T-helper 9 cell (primary cell): ENCODE measurements at places on chromosomes 5 and 9.

DNA sequence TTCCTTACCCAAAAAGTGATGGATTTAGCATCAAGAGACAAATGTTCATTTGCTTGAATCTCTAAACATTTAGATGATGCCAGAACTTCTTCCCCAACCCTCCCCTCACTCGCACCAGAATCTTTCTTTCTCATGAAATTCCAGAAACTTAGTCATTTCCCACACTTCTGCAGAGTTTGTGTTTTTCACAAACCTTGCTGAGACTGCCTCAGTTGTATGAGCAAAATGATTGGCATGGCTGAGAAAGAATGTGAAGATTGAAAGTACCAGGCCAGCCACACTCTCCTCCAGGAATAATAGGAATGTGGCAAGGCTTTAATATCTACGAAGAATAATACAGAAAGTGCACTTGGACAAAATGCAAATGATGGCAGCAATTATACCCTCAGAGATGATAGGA is 428.3 kb upstream of the CDH6 start:
- no peak for DNase-seq

DNA sequence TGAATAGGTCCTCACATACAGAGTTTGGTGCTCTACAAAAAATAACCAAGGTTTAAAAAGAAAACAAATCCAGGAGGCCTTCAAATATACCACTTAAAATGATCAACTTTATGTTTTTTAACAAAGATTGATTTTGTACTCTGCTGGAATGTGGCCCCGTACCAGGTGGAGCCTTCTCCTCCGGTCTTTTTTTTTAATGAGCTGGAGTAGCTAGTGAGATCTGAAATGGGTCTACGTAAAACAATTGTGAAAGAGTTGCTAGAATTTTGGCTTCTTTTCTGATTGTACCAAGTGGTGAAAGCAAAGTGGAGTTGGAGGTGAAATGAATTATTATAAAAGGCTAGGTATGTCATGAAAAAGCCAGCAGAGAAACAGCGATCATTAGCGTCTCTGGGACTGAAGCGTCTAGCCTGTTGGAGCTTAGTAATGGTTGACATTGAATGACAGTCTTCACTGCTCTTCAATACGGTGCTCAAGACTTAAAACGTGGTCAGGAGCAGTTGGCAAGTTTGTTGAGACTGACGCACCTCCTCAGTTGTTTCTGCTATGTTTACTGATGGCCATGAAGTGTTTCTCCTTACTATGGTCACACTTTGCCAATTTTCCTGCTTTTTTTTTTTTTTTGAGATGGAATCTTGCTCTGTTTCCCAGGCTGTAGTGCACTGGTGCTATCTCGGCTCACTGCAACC is 84.4 kb downstream of the DAPK1 start:
- no peak for DNase-seq

GRCh38 chr9:137300567-137301080 is 1.4 kb downstream of the NRARP start:
- no peak for DNase-seq

- DNase-seq: no peak
Observed at GRCh38 chr5:168932400-168933189, 353.4 kb upstream of the PANK3 start.

GRCh38 chr9:109507421-109507838 is 9.3 kb upstream of the PTPN3 start:
- DNase-seq: no peak

GRCh38 chr9:123003466-123003865 is 30.0 kb upstream of the GPR21 start:
- DNase-seq: no peak

GRCh38 chr9:114031037-114031630 is 47.0 kb downstream of the AMBP start:
- DNase-seq: no peak

GRCh38 chr9:113966394-113966793 is 90.3 kb downstream of the ZNF618 start:
- DNase-seq: no peak

GRCh38 chr5:141691286-141691866 is 9.3 kb upstream of the ARAP3 start:
- DNase-seq: no peak

- no peak for DNase-seq
Observed at GRCh38 chr5:100493996-100494395, 41.2 kb upstream of the FAM174A start.

DNA sequence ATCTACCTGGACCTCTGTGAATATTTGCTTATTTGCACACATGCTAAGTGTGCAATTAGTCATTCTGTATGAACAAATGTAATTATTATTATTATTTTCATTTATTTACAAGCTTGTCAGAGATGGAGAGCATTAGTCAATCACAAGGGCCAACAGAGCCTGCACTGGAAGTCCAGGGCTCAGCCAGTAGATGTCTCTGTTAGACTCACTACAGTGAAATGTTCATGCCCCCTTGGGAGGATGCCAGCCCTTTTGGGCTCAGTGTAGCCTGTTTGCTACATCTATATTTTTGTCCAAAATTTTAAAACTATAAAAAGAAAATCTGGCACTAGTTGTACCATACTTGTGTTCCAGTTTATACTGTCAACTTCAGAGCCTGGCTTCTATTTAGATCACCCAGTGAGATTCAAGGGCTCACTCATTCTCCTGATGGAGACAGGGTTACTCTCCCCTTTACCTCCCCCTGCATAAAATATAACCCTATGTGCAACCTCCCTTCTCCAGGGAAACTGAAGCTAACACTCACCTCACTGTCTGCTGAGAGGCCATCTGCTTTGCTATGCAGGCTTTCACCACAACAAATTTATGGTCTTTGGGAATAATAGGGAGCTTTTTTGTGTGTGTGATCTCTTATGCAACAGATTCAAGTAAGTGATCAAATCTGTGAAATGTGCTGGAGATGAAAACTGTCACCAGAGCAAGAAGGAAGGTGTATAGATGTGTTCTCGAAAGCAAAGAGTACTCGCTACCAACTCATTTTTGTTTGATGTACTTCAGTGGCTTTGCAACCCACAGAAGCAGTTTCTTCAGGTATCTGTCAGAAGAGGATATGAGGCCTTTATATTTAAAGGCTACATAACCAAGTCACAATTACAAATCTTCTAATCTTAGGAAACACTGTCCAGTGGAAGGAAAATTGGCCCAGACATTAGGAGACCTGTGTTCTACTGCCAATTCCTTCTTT is 99.9 kb upstream of the TLE4 start:
- DNase-seq: no peak

GRCh38 chr9:118558891-118559290 is 810.3 kb downstream of the BRINP1 start:
- DNase-seq: no peak

DNA sequence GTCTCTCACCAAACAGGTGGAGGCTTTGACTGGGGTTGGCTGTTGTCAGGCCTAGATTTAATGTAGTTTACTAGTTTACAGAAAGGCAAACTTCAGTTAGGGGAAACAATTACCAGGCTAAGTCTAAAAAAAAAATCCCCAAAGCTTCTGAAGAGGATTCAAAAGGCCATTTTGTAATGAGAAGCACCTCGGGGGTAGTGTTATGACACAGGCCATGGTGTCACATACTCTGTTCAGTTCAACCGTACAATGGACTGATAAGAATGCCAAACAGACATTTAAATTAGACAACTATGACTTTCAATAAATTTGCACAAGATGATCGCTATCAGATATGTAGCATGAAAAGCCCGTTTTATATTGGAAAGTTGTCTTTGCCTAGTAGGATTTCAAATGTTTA is 120.1 kb upstream of the PCA3 start:
- DNase-seq: no peak

GRCh38 chr5:59062986-59063683 is 480.3 kb downstream of the RAB3C start:
- DNase-seq: no peak

DNA sequence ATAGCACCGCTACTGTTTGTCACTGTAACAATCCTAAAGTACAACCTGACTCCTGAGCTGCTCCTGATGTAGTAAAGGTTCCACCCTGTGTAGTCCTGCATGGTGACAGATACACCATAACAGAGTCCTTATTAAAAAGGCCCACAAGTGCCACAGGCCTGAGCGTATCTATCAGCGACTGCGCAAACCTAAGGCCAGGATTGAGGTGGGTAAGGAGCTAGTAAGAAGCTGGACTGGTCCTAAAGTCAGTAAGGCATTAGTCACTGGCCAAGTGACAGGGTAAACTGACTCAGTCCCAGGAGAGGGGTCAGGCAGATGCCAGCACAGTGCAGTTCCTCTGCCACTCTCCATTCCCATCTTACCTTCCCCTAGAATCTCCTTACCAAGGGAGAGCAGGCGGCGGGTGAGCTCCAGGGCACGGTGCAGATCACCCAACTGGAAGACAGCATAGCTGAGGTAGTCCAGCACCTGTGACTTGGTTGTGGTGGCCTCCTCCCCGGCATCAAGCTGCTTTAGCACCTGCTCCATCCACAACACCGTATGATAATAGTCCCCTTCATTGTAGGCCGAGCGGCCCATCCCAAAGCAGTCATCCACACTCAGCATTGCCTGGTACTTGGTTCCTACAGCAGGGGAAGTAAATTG is 17.6 kb downstream of the P4HA2 start:
- no peak for DNase-seq

DNA sequence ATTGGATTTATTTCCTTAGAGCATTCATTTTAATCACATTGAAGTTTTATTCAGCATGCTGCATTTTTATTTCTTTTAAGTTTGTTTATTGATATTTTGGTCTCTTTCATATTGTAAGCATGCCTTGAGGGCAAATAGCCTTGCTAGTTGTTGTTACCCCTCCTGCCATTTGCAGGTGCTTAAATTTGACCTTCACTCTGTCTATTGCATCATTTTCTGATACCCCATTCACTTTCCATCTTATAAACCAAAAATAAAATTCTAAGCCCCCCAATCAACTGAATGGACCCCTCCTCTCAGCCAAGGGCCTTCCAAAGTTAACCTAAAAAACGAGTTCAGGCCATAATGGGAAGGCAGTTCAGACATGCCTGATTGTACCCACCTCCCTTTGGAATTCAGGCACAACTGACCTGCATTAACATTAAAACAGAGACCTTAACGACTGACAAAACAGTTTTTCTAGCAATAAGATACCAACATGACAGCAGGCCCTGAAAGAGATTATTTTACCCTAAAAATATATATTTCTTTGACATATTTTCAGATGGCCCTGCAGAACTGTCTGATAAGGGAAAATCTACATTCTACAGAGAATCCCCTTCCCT is 32.1 kb downstream of the TARS1 start:
- no peak for DNase-seq

DNA sequence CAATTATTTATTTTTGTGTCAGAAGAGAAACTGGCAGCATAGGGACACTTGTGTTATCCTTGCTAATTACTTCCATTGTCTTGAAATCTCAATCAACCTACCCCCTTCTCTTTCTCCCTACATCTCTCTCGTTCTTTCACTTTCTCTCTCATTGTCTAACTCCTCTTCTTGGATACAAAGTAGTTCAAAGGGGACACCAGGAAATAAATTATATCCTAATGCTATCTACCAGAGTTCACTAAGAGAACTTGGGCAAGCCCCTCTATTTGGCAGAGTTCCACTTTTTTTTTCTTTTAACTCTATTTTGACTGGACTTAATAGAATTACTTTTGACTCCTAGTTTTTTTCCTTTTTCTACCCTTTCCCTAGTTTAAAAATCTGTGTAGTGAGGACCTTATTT is 102.2 kb downstream of the MEF2C start:
- no peak for DNase-seq

DNA sequence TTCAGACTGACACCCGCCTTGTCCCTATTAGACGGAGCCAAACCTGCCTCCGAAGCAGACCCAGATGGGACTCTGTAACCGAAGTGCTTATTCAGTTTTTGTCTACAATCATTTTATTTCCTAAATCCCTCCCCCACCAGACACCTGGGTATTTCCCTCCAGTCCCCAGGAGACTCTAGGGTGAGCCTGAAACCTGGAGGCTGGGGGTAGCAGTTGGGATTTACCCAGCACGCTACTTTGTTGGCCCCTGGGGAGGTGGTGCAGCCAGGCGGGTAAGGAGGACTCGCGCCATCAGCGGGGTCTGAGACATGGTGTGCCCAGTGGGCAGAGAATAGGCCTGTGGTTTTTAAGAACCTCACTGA is 1.3 kb upstream of the LHX2 start:
- no peak for DNase-seq

DNA sequence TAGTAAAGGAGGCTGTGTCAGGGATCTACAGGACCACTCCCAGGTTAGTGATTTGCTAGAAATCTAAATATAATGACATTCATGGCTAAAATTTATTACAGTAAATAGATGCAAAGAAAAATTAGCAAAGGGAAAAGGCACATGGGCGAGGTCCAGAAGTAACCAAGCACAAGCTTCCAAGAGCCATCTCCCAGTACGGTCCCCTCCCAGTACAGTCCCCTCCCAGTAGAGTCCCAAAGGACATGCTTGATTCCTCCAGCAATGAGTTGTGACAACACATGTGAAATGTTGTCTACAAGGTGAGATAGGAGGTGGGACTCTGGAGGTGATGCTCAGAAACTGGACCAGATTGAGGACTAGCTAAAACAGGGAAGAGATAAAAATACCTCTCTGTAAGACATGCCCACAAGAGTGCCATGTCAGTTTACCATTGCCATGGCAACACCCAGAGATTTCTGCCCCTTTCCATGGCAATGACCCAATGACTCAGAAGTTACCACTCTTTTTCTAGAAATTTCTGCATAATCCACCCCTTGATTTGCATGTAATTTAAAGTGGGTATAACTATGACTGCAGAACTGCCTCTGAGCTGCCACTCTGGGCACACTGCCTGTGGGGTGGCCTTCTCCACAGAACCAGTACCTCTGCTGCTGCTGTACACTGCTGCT is 27.9 kb upstream of the CEMIP2 start:
- DNase-seq: peak; percentile 4

- no peak for DNase-seq
Observed at GRCh38 chr5:33080287-33080686, 360.5 kb upstream of the TARS1 start.

GRCh38 chr9:129576546-129577543 is 44.1 kb downstream of the C9orf50 start:
- no peak for DNase-seq

GRCh38 chr5:141657404-141657803 is 6.2 kb upstream of the FCHSD1 start:
- no peak for DNase-seq

DNA sequence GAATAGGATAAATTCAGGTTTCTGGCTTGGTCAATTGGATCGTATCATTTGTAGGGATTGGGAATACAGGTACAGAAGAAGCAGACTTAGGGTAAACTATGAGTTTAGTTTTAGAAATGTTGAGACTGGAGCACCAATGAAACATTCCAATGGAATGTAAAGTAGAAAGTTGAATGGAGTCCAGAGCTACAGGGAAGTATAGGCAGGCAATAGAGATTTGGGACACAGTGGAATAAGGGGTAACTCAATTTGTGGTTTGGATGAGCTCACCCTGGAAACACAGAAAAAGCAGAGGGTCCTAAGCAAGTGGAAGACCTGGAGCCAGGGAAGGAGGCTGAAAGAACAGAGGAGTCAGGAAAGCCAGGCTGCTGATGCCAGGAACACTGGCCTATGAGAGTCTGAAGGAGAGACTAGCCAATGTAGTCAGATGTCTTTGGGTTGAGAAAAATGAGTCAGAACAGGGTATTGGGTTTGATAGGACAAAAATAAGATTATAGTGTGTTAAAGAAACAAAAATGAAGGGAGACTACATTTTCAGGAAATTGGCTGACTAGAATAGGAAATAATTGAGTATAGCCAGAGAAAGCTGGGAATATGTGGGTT is 72.8 kb downstream of the STARD4 start:
- no peak for DNase-seq

GRCh38 chr5:149680810-149681221 is 49.3 kb upstream of the PPARGC1B start:
- DNase-seq: no peak

- DNase-seq: no peak
Observed at GRCh38 chr5:68170826-68171558, 44.6 kb upstream of the PIK3R1 start.

GRCh38 chr5:162995568-162995967 is 441.8 kb upstream of the CCNG1 start:
- no peak for DNase-seq
